ENCODE measurements at places on chromosomes 1 and 21.

- no peak for DNase-seq
Measured at GRCh38 chr1:109316506-109316905, 9.7 kb upstream of the MYBPHL start.

GRCh38 chr1:65075123-65075976 lies 72.7 kb upstream of the AK4 start:
- no peak for DNase-seq

DNA sequence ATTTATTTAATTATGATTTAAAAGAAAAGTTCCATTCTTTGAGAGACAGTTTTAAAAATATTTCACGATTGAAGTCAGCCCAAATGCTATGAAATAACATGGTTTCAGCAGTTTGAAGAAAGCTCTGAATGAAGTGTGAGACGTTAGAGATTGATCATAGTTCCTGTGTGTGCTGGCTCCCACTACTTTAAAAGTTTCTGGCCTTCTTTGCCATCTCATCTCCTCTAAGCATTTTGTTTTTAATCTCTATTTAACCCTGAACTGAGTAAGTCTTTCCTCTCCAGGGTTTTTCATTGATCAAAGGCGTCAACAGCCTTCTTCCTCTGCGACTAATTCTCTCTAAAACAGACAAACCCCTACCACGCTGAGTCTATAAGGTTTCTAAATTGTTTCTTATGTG lies 225.3 kb upstream of the B3GALT2 start:
- no peak for DNase-seq

GRCh38 chr21:46626536-46626935 lies 8.9 kb upstream of the PRMT2 start:
- DNase-seq, result peak; percentile 86

DNA sequence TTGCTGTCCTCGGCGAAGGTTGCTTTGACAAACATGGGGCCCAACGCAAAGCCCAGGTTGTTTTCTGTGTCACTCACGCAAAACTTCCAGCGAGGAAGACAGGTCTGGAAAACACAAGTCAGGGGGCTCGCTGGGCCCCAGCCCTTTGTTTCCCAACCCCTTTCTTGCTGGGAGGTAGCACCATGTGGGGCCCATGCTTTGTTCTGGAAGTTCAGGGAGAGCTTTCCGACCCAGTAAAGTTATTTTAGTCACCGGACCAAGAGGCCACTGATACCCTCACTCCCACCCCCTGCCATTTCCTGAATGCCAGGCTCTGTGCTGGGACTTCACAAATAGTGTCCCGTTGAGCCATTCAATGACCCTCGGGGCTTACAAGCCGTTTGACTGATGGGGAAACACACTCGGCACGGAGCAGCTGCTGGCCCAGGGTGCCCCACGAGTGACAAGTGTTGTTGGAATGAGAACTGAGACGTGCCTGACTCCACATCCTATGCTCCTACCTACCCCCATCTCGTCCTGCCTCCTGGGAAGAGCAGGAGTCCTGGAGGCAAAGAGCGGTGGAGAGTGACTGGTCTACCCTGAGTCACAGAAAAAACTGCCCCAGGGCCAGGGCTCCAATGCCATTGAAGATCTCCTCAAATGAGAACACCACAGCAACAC lies 52.0 kb downstream of the ECE1 start:
- DNase-seq, result no peak

- DNase-seq, result peak; percentile 69
Measured at GRCh38 chr1:84753516-84754385, 63.5 kb upstream of the SSX2IP start.

DNA sequence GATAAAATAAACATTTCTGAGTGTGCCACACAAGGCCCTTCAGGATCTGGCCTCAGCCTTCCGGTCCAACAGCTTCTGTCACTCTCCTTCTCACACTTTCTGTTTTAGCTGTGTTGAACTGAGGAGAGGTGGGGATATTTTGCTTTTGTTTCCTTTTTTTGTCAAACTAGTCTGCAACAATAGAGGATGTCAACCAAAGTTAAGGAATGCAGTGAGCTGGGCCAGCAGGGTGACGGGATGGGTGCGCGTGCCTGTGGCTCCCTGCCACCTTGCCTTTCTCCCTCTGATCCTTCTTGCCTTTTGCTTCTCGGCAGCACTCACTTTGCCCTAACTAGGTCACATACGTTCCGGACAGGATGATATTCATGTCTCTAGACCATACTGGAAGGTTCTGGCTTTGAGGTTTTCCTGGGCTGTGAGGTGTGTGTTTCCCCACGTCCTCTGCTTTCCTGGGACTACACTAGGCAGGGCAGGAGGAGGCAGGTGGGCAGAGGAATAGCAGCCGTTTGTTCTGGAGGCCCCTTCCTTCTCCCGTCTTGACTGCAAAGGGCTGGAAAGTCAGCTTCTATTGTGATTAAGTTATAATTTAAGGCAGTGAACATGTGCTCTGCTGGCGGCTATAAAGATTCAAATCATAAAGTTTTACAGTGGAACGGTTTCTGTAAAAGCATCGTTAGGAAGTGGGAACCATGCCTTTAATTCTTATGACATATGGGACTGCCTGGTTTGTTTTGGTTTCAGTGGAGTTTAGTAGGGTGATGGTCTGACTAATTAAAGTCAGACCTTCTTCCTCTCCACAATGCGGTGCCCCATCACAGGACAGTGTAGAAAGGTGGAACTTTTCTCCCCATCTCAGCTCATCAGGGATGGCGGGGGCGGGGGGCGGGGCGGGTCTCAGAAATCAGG lies 67.8 kb downstream of the RNF220 start:
- no peak for DNase-seq

DNA sequence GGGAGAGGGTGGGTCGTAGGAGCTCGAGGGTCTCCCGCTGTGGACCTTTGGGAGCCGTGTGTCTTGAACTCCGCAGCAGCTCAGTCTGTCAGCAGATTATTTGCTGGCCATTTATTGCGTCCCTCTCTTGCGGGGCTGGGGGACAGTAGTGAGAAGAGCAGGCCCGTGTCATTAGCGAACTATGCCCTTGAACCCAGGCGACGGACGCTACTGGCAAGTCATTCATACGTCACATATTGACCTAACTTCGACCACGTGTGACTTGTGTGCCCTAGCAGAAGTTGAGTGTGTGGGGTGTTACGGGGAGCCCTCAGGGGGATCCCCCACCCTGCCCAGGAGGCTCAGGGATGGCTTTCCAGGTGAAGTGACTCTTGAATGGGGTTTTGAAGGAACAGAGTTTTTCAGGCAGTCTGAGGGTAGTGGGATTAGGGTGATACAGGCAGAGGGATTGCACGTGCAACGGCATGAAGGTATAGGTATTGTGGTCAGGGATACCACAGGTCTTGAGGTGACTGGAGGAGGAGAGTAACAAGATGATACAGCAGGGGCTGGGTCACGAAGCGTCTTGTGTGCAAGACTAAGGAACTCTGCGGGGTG lies 13.0 kb downstream of the RCC1 start:
- DNase-seq, result no peak

Data from naive thymus-derived CD8-positive, alpha-beta T cell (primary cell).